ENCODE measurements at places on chromosomes 2 and 18. TPM values are rescaled to one million over a fixed set of nuclear protein-coding genes. Genes with fewer than 3 reads are reported as not detected.

Gene MC4R
- not detected for total RNA-seq

Gene ALKAL2
- not detected for total RNA-seq

Gene KRCC1
- 31.9 TPM for total RNA-seq

Gene AFF3
- not detected for total RNA-seq

Gene CHST9
- 56.9 TPM for total RNA-seq

Gene MC5R
- total RNA-seq, result not detected

DNA sequence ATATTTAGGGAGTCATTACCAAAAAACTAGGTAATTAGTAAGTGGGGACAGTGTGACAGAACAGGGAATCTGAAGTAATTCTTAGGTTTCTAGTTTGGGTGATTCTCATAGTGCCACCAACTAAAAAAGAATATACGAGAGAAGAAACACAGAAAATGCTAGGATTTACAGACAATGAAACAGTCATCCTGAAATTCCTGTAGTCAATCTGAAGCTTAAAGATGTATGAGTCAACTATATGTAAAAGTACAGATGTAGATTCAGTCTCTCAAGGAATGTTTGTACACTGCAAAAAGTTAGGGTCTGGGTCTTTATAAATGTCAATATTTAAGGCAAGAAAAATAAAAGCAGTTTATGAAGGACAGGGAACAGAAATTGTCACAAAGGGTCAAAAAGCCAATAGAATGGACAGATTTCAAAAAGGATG lies 107.0 kb downstream of the STRN start:
- DNase-seq, result no peak
- peaks cover 7% of the 10 kb centered on the region for H3K36me3 ChIP-seq
- H3K27me3 ChIP-seq, result no peaks in the 10 kb centered on the region
- H3K4me1 ChIP-seq, result no peaks in the 10 kb centered on the region
- H3K27ac ChIP-seq, result no peak overlapping the region

GRCh38 chr2:58521803-58522554 lies 280.9 kb upstream of the FANCL start:
- H3K4me1 ChIP-seq, result no peaks in the 10 kb centered on the region
- H3K27me3 ChIP-seq, result no peaks in the 10 kb centered on the region
- no peak for DNase-seq

DNA sequence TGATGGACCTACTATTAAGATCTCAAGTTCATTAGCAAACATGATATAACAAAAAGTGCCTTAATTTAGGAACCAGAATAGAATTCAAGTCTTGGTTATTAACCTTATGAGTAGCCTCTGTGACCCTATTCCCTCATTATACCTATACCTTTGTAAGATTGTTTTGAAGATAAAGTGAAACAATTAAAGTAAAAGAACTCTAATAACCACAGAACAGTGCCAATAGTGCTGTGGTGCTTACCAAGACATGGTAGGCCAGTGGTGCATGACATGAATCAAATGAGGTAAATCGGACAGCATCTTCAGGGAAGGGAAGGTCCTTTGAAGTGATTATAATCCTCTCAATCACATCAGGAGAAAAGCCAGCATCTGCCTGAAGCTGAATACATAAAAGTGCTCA lies 36.4 kb downstream of the METTL4 start:
- no peak for DNase-seq
- no peaks in the 10 kb centered on the region for H3K4me1 ChIP-seq
- no peaks in the 10 kb centered on the region for H3K27me3 ChIP-seq
- no peak overlapping the region for H3K27ac ChIP-seq

DNA sequence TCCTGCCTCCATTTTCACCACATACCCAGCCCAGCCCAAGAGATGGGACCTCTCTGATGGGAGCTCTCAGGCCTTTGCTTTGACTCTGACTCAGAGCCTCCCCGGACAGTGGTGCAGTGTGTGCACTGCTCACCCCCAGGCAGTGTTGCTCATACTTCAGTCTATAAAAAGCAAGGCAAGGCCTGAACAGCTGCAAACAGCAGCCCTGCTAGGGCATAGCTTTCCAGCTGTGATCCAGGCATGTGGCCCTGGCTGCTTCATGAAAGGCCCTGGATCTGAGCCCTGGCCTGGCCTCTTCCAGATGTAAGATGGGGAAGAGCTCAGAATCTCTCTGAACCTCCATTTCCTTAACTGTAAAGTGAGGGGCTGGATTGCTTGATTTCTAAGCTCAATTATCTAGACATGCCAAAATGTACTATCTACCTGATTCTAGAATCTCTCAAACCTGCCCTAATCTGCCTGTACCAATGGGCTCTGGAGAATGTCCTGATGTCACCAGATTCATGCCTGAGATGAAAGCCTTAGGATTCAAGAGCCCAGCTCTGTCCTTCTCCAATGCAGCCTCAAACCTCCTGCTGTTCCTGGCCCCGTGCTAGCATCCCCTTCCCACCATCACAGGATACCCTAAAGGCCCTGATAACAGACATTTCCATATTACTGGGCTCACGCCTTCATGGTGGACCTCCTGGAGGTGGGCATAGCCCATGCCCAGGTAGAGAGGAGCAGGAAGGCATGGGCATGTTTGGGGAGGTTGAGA lies 206.9 kb downstream of the ARL4C start:
- no peak overlapping the region for H3K4me3 ChIP-seq
- no peaks in the 10 kb centered on the region for H3K27me3 ChIP-seq
- peaks cover 24% of the 10 kb centered on the region for H3K4me1 ChIP-seq
- no peak overlapping the region for H3K27ac ChIP-seq

DNA sequence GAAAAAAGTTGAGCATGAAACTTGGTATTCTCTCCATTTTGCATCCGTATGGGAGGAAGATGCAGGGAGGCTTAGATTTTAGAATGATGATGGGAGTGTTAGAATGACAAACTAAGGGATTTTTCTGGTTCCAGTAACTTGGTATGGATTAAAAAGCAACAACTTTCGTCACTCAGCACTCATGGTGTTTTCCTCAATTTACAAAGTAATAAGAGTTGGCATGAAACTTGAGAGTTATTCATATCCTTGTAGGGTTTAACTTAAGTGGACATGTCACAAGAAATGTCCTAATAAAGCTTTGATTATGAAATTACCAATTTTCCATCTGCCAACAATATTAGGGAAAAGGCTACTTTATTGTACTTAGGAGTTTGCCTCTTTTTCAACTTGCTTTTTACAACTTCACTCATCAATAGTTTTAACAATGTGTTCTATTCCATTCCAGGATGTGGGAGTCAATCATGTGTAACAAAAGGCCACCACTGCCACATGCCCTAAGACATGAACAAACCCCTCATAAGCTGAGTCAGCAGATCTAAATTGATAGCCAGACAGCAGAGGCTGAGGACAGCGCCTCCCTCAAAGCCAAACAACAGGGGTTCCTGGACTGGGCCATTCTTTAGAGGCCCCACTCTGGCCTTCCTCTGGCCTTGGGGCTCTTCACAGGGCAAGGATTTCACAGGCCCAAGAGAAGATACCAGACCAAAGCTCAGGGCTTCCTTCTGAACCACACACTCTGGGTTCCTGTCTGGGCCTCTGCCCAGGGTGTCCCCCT lies 265.8 kb downstream of the TNS1 start:
- H3K27ac ChIP-seq, result no peak overlapping the region
- no peak overlapping the region for H3K4me3 ChIP-seq
- no peak for DNase-seq
- peaks cover 57% of the 10 kb centered on the region for H3K27me3 ChIP-seq

DNA sequence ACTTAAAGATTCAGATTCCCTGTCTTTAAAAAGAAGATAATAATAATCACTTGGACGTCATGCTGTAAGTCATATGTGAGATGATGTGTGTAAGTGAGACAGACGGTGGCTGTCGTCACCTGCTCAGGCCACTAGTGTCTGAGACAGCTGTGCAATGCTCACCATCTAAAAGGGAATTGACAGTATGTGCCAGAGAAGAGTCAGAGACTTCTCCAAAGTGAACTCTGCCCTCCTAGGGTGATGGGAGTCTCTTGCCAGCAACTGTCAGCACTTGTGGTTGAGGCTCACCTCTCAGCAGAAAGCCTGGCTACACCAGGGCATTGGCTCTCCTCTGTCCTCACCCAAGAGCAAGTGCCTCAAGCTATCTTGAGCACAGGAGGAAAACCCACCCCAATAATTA lies 131.6 kb upstream of the DNAJC10 start:
- H3K27ac ChIP-seq, result no peak overlapping the region
- H3K4me3 ChIP-seq, result no peak overlapping the region
- no peaks in the 10 kb centered on the region for H3K36me3 ChIP-seq

DNA sequence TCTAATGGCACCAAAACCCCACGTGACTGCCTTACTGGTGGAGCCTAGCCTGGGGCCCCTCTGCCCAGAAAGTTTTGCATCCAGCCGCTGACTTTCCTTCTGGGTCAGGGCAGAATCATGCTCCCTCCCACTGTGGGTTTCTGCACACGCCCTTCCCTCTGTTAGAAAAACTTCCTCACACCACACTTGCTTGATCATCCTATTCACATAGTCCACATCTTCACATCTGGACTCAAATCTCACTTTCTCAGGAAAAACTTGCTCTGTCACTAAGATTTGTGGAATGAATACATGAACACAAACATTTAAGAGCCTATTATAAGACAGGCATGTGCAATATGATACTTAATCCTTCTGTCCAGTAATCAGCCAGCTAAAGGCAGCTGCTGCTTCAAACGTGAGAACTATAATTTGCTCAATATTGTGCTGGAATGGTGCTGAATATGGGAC lies 274.7 kb downstream of the RND3 start:
- no peaks in the 10 kb centered on the region for H3K27me3 ChIP-seq
- no peak for DNase-seq
- no peak overlapping the region for H3K4me3 ChIP-seq
- H3K27ac ChIP-seq, result peak overlapping the region; percentile 48

DNA sequence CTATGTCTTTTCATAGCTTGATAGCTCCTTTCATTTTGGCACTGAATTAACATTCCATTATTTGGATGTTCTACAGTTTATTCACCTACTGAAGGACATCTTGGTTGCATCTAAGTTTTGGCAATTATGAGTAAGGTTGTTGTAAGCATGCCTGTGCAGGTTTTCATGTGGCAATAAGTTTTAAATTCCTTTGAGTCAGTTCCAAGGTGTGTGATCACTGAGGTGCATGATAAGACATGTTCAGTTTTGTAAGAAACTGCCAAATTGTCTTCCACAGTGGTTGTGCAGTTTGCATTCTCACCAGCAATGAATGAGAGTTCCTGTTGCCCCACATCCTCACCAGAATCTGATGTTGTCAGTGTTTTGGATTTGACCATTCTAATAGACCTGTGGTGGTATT lies 24.2 kb downstream of the XDH start:
- no peak overlapping the region for H3K27ac ChIP-seq
- H3K4me1 ChIP-seq, result peaks cover 6% of the 10 kb centered on the region
- DNase-seq, result no peak
- H3K36me3 ChIP-seq, result peaks cover 2% of the 10 kb centered on the region
- H3K4me3 ChIP-seq, result no peak overlapping the region

DNA sequence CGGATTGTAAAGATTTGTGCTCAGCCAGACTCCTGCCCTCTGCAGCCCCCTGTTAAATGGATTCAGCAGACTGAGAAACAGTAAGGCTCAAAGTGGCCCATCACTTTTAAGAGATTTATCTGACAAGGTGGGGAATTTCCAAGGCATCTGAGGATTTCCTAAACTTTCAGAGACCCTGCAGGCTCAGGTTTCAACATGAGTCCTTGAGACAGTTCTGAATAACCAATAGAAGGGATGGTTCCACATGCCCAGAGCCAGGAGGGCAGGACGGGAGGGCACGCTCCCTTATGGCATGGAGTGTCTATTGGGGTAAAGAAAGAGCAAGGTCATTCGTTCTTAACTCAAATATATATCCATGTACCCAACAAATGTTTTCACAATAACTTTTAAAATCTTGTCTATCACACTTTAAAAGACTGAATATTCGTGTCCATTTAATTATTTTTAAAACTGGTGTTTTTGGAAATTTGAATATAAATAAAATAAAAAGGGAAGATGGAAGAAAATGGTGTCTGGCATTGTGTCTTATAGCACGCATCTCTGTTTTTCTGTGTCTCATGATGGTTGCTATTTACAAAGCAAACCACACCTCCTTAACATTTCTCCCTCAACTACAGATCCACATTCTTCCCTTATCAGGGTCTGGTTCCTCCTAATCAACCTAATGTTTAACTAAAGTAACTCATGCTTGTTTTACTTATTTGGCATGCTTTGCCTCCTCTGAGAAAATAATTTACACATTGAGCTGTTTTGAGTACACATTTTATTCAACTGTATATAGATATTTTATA lies 56.0 kb upstream of the DSG1 start:
- peak overlapping the region; percentile 91 for H3K27ac ChIP-seq
- peak; percentile 17 for DNase-seq
- peaks cover 41% of the 10 kb centered on the region for H3K4me1 ChIP-seq

GRCh38 chr2:72026819-72027425 lies 120.7 kb downstream of the CYP26B1 start:
- H3K4me3 ChIP-seq, result no peak overlapping the region
- no peaks in the 10 kb centered on the region for H3K4me1 ChIP-seq
- H3K27me3 ChIP-seq, result peaks cover 38% of the 10 kb centered on the region
- DNase-seq, result no peak
- H3K36me3 ChIP-seq, result no peaks in the 10 kb centered on the region

GRCh38 chr2:237724811-237725478 lies 73.6 kb upstream of the RBM44 start:
- peaks cover 61% of the 10 kb centered on the region for H3K36me3 ChIP-seq
- DNase-seq, result no peak
- H3K27me3 ChIP-seq, result no peaks in the 10 kb centered on the region
- H3K4me3 ChIP-seq, result no peak overlapping the region

DNA sequence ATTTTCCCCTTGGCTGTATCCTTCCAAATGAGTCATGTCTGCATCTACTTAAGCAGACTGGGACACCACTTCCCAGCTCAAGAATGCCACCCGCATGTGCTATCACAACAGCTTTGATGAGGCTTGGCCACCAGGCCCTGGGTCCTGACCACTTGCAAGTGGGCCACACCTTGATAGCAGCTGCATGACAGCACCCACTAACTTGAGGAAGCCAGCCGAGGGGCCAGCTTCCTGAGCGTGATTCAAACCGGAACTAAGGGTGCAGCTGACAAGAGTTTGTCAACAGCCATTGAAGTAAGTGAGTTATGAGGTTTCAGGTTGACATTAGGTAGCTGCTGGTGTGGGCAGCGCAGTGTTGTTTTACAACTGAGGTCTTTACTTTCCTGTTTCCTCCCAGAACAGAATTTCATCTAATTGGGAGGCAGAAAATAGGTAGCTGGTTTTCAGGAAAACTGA lies 54.4 kb downstream of the EPHA4 start:
- no peaks in the 10 kb centered on the region for H3K27me3 ChIP-seq
- H3K4me3 ChIP-seq, result no peak overlapping the region
- H3K36me3 ChIP-seq, result no peaks in the 10 kb centered on the region
- no peak overlapping the region for H3K27ac ChIP-seq
- DNase-seq, result peak; percentile 23

DNA sequence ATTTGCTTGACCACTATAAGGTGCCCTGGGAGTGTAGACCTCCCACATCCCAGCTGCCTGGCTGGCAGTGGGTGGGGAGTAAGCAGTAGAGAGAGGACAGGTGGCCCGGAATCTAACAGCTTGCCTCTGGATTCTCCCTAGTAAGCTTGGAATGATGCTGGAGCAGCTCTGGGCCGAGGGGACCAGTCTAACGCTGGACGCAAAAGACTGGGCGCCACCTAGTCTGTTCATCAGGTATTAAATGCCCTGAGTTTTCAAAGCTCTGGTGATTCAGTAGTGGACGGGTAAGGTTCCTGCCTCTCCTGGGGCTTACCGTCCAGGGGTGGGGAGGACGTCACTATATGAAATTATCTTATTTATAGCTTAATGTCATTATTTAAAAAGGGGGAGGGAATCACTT lies 648 bp upstream of the LYPD6B start:
- H3K4me1 ChIP-seq, result no peaks in the 10 kb centered on the region
- DNase-seq, result peak; percentile 41
- peaks cover 23% of the 10 kb centered on the region for H3K27me3 ChIP-seq
